ENCODE measurements at places on chromosomes 11 and 22.

DNA sequence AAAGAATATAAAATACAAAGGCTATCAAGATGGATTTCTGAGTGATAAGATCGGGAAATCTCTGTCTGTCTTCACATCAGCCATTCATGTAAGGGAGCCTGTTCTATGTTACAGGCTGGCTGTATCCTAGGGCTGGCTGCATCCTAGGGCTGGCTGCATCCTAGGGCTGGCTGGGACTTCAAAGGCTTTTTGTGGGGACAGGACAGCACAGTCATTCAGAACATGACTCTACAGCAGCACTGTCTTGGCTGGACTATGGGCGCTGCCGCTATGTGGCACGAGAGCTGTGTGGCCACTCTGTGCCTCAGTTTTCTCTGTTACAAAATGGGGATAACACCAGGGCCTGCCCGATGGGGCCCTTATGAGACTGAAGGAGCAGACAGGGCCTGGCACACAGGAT, 10.2 kb downstream of the ADAMTS8 start:
- no peak for DNase-seq

DNA sequence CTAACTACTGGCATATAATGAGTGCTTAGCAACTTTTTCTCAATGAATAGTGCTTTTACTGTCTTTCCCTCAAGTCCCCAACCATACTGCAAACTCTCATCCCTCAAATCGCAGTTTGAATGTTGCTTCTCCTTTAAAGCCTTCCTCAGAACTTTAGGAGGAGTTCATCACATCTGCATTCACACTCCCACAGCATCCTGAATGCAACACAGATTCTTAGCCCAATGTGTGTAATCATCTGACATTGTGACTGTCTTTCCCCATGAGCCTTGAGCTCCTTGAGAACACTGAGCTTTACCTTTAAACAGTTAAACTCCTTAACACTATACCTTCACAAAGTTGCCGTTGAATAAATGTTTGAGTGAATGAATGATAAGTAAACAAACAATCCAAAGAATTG, 81.7 kb upstream of the FAM181B start:
- DNase-seq, result no peak

GRCh38 chr22:20887375-20887774, 28.6 kb downstream of the SNAP29 start:
- no peak for DNase-seq

DNA sequence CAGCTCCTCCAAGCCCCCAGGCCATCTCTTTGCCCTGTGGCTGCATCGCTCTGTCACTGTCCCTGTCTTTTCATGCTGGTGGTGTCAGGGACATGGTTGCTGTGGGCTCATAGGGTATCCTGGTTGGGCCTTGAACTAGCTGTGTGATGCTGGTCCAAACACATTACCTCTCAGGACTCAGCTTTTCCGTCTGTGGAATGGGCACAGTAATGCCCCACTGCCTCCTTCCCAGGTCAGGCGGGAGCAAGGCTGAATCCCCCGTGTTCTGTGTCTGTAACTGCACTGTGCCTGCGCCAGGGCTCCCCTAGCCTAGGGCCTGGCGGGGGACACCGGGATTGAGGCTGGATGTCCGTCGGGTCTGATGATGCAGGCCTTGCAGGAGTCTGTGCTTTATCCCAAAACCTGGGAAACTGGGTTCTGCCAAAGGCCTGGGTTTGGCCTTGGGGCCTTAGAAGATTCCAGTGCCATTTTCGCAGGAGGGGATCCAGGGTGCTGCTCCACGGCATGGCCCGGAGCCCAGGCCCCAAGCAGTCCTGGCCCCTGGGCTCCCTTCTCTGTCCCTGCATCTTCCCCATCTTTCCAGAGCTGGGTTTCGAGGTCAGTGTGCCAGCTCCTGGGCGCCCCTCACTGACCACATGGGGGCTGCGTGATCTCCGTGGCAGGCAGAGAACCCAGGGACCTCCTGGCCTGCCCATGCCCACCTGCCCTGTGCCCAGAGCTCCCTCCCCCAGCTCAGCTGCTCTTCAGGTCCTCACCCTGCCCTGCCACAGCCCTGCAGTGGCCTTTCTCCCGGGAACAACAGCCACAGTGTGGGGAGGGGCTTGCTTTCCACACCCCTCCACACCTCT, 32.7 kb upstream of the CELSR1 start:
- DNase-seq, result no peak

- no peak for DNase-seq
Observed at GRCh38 chr11:111933872-111934271, 3.3 kb upstream of the DIXDC1 start.

DNA sequence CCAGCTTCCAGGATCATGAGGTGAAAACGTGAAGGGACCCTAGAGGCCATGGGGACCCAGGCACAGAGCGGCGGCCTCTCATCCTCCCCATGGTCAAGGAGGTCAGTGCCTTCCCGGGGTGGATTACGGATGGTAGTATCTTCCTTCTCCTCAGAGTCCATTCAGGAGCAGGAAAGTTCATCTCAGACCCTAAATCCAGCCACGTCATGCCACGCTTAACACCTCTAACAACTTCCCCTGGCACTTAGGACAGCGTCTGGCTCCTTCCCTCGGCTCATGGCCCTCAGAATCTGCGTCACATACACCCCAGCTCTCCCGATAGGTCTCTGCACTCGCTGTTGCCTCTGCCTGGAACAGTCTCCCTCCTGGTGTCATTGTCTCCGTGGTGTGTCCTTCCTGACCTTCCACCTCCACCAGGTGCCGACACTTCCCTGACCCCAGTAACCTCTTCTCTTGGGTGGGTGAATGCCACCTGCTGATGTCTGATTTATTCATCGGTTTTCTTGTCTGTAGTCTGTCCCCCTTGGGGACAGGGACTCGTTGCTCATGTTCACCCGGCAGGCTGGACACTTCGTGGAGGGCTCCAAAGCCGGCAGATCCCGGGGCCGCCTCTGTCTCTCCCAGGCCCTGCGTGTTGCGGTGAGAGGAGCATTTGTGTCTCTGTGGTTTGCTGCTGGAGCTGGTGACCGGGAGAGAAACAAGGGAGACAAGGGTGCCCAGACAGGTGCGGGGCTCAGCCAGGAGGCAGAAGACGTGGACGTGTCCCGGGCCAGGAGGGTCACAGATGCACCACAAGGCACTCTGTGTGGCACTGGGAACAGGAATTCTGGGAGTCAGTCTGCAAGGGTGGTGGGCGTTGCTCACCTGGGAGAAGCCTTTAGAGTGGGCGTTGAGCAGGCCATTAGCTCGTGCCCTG, 1.4 kb downstream of the MYEOV start:
- DNase-seq, result no peak

DNA sequence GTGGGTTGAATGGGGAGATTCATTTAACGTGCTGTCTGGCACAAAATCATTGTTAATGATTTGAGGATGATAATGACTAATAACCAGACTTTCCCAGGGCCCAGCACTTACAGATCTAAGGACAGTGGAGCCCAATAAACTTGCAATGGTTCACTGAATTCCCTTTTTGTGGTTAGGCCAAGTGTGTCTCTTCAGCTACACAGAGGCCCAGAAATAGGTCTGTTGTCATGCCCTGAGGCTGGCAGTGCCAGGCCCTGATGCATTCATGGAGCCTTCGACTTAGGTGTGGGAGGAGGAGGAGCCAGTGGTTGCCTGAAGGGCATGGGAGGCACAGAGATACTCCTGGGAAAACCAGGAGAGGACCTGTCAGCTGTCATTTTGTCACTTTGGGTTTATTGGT, 56.1 kb downstream of the KIAA1671 start:
- DNase-seq, result no peak

- DNase-seq, result no peak
Observed at GRCh38 chr11:46616551-46617133, 385 bp downstream of the HARBI1 start.

- DNase-seq, result no peak
Observed at GRCh38 chr11:9609002-9609759, 35.7 kb downstream of the WEE1 start.

GRCh38 chr22:46363611-46364321, 28.3 kb downstream of the TRMU start:
- DNase-seq, result no peak
